Naive B cell (primary cell): ENCODE measurements at places on chromosomes 11 and 22. TPM values are rescaled to one million over a fixed set of nuclear protein-coding genes. Genes with fewer than 3 reads are reported as not detected.

- H3K4me3 ChIP-seq = no peak overlapping the region
- H3K36me3 ChIP-seq = peaks cover 42% of the 10 kb centered on the region
- H3K27me3 ChIP-seq = no peaks in the 10 kb centered on the region
- H3K4me1 ChIP-seq = no peaks in the 10 kb centered on the region
- H3K27ac ChIP-seq = no peak overlapping the region
These were observed 43.2 kb downstream of the OR4C45 start for GRCh38 chr11:50075856-50076255.

DNA sequence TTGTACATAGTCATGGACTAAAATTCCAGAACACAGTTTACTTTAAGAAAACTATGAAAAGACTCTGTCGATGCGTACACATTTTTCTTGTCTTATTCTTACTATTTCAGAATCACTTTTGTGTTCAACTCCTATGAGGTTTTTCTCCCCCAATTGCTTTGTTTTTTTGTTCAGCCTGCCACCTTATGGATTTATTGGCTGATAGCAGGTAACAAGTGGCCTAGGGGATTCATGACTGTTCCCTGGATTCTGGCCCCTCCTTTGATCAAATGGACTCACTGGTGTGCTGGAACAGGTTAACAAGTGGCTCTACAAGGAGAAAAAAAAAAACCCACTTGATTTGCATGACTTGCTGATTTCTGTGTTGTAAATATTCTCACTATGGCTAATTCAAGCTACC, 10.6 kb downstream of the MMP20 start:
- no peak for DNase-seq
- no peak overlapping the region for H3K27ac ChIP-seq
- peaks cover 31% of the 10 kb centered on the region for H3K4me1 ChIP-seq
- no peaks in the 10 kb centered on the region for H3K36me3 ChIP-seq

DNA sequence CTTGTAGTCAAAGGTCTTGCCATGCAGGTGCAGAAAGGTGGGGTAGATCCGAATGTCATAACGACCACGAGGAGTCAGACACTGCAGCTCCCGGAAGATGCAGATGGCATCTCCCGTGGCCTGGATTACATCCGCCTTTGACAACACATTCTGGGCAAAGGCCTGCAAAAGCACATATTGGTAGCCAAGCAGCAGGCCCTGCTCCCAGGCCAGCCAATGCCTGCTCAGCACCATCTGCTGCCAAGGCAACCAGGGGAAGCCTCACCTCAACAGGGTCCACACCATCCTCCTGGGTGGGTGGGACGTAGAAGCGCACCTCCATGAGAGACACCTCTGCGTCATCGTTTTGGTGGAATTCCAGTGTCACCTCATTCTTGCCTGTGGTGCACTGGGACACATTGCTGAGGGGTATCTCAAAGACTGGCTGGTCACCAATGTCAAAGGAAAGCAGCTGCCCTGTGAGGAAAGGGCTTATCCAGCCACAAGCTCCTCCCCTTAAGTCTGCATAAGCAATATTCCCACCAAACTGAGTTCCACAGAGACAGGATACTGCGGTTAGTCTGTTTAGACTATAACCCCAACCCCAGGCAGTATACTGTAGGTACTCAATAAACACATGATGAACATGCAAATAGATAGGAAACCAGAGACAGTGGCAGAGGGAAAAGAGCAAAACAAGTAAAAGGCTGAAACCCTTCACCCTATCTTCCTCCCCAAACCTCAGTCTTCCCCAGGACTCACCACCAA, 2.8 kb downstream of the SSRP1 start:
- H3K27ac ChIP-seq = no peak overlapping the region
- peaks cover 32% of the 10 kb centered on the region for H3K4me1 ChIP-seq
- H3K36me3 ChIP-seq = peaks cover 31% of the 10 kb centered on the region
- DNase-seq = no peak
- peak overlapping the region; percentile 47 for H3K4me3 ChIP-seq

DNA sequence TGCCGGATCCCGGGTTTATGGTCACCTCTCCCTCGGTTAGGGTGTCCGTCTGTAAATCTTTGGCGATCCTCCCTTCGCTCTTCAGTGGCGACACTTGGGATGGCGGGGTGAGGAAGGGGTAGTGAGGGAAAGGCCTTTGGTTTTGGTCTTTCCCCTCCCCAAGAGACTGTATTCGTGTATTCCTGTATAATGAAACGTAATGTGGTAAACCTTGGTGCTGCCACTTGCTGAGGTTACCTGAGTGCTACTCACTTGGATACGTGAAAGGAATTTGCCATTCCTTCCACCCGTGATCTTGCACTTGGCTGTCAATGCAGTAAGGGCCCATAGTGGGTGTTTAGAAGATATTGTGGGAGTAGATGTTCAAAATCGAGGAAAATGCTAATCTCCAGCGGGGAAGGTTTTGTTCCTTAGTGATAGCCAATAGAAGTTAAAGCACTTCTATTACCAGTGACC, 578 bp upstream of the NUP160 start:
- H3K27me3 ChIP-seq = no peaks in the 10 kb centered on the region
- DNase-seq = no peak
- peak overlapping the region; percentile 99 for H3K27ac ChIP-seq
- no peaks in the 10 kb centered on the region for H3K36me3 ChIP-seq

DNA sequence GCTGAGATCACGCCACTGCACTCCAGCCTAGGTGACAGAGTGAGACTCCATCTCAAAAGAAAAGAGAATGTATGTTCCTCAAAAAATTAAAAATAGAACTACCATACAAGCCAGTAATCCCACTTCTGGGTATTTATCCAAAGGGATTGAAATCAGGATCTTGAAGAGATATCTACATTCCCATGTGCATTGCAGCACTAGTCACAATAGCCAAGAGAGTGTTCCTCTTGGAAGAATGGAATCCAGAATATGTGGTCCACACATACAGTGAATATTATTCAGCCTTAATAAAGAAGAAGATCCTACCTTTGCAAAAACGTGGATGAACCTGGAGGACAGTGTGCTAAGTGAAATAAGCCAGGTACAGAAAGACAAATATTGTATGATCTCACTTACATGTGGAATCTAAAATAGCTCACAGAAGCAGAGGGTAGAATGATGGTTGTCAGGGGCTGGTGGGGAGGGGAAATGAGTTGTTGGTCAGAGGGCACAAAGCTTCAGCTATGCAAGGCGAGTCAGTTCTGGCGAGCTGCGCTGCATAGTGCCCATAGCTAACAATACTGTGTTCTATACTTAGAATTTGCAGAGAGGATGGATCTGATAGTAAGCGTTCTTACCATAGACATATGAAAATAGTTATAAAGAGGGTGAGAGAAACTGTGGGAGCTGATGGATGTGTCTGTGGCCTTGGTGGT, 32.1 kb downstream of the GRIK4 start:
- H3K4me1 ChIP-seq = peaks cover 41% of the 10 kb centered on the region
- peak overlapping the region; percentile 85 for H3K27ac ChIP-seq
- no peak overlapping the region for H3K4me3 ChIP-seq
- no peak for DNase-seq

The RIBC2 gene
- not detected for polyA plus RNA-seq

The MISFA gene
- 0.94 TPM for polyA plus RNA-seq

The FERMT3 gene
- polyA plus RNA-seq = 114 TPM
